ENCODE measurements at places on chromosomes 2 and 18. TPM values are rescaled to one million over a fixed set of nuclear protein-coding genes. Genes with fewer than 3 reads are reported as not detected.

The GPR17 gene
- 0.06 TPM for total RNA-seq

The IL1RN gene
- total RNA-seq, result 0.43 TPM

The GRHL1 gene
- total RNA-seq, result 1.7 TPM

The TEX44 gene
- not detected for total RNA-seq

The SAG gene
- total RNA-seq, result not detected

The MC5R gene
- not detected for total RNA-seq

Measured in A549 treated with DMSO at 1 μM for 4 hours (cell line).